ENCODE measurements at places on chromosomes 4 and X.

DNA sequence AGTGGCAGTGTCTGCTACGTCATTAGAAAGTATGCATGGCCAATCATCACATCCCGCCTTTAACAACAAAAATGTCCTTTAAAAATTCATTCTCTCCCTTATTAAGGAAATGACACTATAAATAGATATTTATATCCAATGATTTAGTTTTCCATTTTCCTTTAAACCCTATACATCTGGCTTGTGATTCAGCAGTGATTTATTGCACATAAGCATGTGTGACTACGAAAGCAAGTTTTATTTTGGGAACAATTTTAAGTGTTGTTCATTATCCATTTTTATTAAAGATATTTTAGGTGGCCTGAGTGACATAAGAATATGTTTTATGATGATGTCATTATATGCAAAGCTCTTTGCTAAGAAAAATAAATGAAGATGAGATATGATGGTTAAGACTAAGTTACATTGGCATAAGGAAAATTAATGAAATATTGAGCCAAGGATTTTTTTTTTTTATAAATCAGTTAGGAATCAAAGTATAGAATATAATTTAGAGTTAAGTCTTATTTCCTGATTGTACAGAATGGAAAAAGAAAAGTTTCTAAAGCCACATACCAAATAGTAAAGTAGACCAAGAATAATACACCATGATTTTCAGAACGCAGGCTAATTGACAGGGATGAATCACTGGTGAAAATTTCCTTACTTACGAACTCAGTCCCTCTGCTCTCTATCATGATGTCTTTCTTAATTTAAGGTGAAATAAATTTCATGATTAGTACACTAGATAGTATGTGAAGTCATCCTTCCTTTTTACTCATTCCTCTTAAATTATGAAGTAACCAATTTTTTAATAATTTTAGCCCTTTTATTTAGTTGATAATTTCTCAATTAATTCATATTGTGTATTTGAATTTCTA is 822.4 kb downstream of the FAT4 start:
- DNase-seq: no peak

DNA sequence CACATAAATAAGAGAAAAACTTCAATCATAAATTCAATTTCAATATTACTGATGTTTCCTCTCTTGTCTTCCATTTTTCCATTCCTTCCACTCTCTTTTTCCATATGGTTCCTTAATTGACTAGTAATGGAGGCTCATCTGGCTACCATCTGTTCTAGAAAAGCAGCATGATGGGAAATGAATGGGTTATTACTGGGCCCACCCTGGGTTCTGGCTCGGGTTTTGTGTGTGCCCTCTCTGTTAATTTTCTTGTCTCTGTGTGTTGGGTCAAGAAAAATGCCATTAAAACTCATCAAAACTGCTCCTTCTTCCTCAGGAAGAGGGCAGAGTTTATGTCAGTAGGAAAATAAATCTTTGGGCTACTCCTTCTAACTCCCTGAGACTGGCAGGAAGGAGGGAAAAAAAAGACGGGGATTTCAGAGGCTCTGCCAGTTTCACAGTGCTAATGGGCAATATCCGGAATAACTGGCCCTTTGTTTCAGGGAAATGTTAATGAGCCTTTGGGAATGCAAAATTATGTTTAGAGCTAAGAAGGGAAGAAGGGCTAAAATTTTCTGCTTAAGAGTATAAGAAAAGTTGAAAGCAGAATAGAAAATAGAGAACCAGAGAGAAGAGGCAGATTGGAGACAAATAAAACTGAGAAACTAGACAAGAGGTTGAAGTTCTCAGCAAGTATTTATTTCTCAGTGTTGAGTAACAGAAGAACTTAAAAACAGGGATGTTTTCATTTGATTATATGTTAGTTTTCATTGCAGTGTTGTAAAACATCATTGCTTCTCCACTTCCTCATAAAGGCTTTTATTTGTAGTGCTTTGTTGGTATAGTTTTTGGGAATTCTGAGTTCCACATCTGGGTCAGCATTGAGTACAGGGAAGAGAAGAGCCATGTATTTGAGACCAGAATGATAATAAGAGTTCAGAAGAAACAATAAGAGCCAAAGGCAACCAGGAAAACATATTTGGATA is 19.7 kb downstream of the GABRB1 start:
- no peak for DNase-seq

GRCh38 chr4:113209153-113209552 is 159.7 kb downstream of the ANK2 start:
- no peak for DNase-seq

DNA sequence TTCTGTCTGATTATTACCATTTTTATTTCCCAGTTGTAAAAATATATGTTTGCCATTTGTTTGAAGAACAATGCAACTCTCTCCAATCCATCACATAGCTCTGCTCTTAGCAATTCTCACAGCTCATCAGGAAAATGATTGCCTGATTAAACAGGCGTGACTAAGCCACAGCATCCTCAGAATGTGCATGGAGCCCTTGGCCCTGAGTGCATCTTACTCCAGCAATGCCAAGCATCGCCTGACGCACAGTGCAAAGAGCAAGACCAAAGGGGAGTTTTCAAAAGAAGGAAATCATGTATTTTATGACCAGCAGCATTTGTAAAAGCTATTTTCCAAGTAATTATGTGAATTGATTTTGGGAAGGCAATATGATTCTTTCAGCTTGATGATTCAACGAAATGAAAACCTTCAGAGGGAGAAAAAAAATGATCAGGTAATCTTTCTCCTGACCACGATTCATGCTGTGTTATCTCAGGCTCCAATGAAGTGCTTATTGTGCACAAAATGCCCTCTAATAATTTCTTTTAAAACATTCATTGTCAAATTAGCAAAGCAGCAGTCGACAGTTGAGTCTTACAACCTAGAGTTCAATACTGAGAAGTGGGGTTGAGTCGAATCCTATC is 138.0 kb upstream of the FAM9B start:
- no peak for DNase-seq

- DNase-seq: no peak
Observed at GRCh38 chr4:2261853-2262144, at the start of gene MXD4. MXD4 (minus strand) TSS chr4:2262109; CDS start chr4:2261980, 129 bp downstream.

GRCh38 chr4:3801931-3802550 is 35.9 kb downstream of the ADRA2C start:
- DNase-seq: no peak

DNA sequence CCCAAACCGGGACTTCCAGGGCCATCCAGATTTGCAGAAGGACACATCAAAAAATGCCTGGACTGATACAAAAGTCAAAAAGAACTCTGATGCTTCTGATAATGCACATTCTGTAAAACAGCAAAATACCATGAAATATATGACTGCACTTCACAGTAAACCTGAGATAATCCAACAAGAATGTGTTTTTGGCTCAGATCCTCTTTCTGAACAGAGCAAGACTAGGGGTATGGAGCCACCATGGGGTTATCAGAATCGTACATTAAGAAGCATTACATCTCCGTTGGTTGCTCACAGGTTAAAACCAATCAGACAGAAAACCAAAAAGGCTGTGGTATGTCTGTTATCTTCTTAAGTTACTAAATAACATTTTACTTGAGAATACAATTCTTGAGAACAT is 9.2 kb downstream of the PLK4 start:
- no peak for DNase-seq

DNA sequence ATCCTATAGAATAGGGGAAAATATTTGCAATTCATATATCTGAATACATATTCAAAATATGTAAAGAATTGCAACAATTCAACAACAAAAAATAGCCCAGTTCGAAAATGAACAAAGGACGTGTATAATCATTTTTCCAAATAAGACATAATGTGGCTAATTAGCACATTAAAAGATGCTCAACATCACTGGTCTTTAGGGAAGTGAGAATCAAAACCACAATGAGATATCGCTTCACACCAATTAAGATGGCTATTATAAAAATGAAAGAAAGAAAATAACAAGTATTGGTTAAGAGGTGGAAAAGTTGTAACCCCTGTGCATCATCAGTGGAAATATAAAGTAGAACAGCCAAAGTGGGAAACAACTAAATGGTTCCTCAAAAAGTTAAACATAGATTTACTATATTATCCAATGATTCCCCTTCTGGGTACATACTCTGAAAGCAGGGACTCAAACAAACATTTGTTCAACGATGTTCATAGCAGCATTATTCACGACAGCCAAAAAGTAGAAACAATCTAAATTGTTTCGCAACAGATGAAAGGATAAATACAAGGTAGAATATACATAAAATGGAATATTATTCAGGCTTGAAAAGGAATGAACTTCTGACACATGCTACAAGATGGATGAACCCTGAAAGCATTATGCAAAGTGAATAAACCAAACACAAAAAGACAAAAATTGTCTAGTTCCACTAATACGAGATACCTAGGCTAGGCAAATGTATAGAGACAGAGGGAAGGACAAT is 12.7 kb downstream of the FAM13A start:
- no peak for DNase-seq

- DNase-seq: no peak
Observed at GRCh38 chr4:55318175-55319129, 27.6 kb upstream of the SRD5A3 start.

DNA sequence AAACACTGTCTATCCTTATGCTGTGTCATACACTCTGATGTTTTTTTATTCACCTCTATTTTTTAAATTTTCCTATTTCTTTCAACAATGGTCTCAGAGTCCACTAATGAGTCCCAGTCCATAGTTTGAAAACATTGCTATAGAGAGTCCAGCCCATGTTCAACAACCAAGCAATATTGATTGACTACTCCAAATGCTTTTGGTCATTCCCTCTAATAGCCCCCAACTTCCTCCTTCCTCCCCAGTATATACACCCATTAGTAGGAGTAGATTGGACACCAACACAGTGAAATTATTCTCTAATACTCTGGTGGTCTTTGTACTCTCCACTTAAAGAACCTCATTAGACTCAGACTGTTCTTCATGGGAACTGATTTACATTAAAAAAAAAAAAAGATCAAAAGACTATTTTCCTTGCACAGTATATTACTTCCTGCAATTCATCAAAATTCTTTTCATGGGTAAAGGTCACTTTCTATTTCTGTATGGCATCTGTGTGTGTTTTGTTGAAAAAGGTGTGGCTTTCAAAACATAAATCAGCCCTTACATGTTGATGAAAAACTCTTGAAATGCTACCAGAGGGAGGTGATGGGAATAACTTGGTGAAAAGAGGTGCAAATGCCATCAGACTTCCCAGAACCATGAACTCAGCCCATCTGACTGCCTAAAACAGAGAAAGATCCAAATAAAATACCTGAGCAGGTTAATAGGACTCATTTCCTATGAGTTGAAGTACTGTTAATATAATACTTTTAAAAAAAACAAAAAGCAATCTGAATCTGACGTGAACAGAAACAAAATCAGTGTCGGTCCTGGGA is 250.3 kb upstream of the KLF3 start:
- no peak for DNase-seq

DNA sequence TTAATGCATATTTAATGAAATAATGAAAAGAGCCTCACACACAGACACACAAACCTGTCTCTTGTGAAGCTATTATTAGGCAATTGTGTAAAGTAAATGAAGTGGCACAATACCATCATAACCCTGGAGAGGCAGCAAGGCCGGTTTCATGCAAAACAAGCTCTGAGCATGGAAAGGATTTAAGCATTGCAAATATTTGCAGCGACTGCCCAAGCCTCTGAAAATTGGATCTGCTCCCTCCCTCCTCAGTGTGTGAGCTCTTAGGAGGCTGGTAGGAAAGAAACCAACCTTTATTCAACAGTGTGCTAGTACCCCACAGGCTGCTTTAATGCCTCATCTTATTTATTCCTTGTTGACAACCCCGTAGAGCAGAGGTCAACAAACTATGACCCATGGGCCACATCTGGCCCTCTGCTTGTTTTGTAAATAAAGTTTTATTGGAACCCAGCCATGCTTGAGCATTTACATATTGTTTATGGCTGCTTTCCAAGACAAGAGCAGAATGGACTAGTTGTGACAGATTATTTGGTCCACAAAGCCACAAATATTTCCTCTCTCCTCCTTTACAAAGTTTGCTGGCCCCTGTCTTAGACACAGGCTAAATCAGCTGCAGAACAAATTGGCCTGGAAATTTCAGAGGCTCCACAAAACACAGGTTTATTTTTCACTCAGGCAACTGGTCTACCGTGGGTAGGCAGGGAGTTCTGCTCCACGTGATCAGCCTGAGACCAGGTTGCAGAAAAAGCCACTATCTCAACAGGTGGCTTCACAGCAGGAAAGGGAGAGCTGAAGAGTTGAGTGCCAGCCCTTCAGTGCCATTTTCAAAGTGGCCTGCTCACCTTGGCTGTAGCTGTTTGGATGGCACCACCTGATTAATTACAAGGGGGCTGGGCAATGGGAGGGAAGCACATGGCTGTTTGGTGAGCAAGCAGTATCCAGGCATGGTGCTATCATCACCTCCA is 16.8 kb downstream of the RS1 start:
- no peak for DNase-seq

GRCh38 chr4:53734584-53735353 is 143.5 kb upstream of the LNX1 start:
- no peak for DNase-seq
